ENCODE measurements at places on chromosomes 1 and 21. TPM values are rescaled to one million over a fixed set of nuclear protein-coding genes. Genes with fewer than 3 reads are reported as not detected.

- no peak for DNase-seq
These were observed 35.7 kb upstream of the ZZZ3 start for GRCh38 chr1:77718181-77718580.

- peak; percentile 48 for DNase-seq
These were observed 18.1 kb downstream of the KNCN start for GRCh38 chr1:46533179-46533864.

DNA sequence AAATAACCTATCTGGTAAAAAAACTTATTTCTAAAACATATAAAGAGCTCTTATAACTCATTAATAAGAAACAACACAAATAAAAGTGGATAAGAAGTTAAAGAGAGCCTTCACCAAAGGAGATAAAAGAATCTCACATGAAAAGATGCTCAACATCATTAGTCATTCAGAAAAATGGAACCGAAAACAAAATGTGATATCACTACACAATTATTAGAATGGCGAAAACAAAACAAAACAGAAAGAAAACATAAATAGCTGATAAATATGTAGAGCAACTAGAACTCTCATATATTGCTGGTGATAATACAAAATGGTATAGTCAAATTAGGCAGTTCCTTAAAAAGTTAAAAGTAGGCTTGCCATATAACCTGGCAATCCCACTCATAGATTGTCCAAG lies 1109.3 kb downstream of the PLA2G4A start:
- no peak for DNase-seq

GRCh38 chr1:20604678-20605077 lies 15.8 kb downstream of the CDA start:
- DNase-seq = no peak

Gene FCRLB
- 3.8 TPM for total RNA-seq

DNA sequence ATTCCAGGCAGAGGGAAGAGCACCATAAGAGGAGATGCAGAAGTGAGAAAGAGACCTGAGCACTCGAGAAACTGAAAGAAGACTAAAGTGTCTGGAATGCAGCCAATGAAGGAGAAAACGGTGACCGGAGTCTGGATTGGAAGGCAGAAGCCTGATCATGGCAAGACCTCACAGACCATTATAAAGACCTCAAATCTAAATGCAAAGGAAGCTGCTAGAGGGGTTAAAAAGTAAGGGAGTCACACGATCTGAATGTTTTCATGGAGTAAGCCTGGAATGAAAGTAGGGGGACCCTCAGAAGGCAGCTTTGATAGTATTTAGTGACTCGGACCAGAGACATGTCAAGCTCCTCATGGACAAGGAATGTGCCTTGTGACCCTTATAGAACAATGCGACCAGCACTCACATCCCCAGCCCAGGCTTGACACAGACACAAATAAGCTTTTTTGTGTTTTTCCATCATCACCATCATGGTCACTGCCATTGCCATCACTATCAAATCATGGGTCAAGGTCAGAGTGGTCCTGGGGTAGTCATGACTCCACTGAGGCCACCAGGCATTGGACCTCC lies 183.6 kb downstream of the SEC16B start:
- DNase-seq = no peak

- DNase-seq = no peak
These were observed 31.5 kb downstream of the TMCO1 start for GRCh38 chr1:165737196-165737595.

Gene GRIK3
- 1.5 TPM for total RNA-seq

GRCh38 chr1:201917362-201918033 lies 28.8 kb downstream of the SHISA4 start:
- no peak for DNase-seq

Gene TMEM240
- 0.66 TPM for total RNA-seq

Gene SELENBP1
- 0.37 TPM for total RNA-seq

DNA sequence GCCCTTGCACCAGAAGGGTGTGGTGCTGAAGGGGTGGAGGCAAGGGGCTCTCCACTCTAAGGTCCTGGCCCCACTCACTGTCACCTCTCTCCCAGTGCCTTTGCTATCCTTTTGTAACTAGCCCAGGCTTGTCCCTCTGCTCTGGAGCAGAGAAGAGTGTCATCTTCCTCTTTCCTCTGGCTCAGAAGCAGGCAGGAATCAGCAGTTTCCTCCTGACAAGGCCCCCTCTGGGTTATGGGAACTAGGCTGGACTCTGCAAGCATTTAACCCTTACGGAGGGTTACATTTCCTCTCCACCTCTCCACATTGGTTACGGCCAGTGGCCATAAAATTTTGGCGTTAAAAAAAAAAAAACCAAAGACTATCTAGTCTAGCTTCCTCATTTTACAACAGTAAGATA lies 30.4 kb downstream of the PLXNA2 start:
- DNase-seq = no peak

All from B cell (primary cell).